ENCODE measurements at places on chromosomes 3 and 15. TPM values are rescaled to one million over a fixed set of nuclear protein-coding genes. Genes with fewer than 3 reads are reported as not detected.

- DNase-seq: no peak
These were observed 266.5 kb downstream of the ADAMTS17 start for GRCh38 chr15:100075229-100075628.

BCHE gene
- total RNA-seq: not detected

DNA sequence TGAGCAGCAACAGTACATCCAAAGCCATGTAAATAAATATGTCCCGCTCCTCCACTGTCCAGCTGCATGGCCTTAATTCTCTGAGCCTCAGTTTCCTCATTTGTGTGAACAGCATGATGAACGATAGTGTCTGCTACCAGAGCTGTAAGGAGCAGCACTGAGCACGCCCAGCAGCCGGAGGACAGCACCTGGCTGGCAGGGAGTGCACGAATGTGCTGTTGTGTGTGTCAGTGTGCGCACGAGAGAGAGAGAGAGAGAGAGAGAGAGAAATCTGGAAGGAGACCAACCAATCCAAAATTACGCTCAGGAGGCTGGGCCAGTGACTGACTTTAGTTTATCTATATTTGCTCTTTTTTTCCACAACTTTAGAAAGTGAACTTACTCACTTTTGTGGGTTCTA, 26.6 kb upstream of the PLXNA1 start:
- no peak for DNase-seq

SERINC4 gene
- 0.17 TPM for total RNA-seq

ZNF710 gene
- 15.4 TPM for total RNA-seq

ISLR2 gene
- not detected for total RNA-seq

- no peak for DNase-seq
These were observed 59.7 kb downstream of the LSM3 start for GRCh38 chr3:14238356-14238755.

DNA sequence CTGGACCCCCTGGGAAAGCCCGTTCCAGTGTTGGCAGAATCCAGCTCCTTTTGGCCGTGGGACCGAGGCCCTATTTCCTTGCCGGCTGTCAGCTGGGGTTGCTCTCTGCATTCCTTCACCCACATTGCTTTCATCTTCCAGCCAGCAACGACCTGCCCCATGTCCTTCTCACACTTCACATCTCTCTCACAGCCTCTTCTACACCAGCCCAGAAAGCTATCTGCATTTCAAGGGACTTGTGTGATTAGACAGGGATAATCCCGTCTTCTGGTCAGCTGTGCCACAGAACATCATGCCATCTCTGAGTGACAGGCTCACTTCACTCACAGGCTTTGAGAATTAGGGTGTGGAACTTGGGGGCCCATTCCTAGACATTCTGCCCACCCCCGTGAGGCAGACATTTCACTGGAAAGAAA, 16.4 kb downstream of the EFCC1 start:
- DNase-seq: no peak

DNA sequence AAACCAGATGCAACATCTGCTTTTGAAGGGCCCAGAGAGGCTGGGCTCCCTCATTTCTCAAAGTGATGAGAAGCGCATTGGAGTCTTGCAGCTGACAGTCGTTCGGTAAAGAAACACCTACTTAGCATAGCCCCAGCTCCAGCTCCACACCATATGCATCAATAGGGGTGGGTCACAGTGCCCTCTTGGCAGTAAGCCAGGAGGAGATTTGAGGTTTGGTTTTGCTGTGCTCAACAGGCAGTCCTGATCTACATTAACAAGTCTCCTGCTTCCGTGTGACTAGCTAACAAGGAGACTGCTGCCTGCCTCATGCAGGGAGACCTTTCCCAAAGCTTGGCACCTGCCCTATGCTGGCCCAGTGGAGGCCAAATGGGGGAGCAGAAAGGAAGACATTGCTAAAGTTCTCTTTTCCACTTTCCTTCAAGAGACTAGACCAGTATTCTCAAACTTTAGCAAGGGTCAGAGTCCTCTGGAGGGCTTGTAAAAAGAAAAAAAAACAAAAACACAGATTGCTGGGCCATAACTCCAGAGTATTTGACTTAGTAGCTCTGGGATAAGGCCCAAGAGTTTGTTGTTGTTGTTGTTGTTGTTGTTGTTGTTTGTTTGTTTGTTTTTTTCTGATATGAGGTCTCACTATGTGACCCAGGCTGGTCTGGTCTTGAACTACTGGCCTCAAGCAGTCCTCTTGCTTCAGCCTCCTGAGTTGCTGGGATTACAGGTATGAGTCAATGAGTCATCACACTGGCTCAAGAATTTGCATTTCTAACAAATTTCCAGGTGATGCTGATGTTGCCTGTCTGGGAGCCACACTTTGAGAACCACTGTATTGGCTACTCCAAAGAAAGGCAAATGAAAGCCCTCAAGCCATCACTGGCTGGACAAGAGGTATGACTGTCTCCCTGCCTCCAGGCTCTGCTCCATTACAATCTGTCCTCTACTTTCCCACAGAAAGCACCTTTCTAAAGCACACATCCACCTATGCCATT, 294.9 kb downstream of the RORA start:
- DNase-seq: no peak

LRRC31 gene
- total RNA-seq: not detected

CGGBP1 gene
- 111 TPM for total RNA-seq

- no peak for DNase-seq
These were observed 255.9 kb upstream of the CMC1 start for GRCh38 chr3:27985369-27986035.

CCDC39 gene
- total RNA-seq: not detected

DNA sequence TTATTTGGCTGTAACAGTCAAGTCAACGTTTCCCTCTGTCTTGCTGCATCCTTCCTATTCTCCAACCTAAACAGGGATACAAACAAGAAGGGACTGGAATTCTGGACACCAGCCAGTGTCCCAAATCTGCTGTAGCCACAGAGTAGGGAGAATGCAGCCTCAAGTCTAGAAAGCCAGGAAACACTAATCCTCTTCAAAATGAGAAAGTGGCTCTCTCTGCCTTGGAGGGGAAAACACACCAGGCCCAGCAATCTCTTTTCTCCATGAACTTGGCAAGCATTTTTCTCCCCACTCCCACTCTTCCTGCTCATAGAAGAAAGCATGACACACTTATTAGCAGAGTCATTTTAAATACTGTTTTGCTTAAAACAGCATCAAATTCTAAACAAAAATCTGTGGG, 781.7 kb downstream of the SQOR start:
- no peak for DNase-seq

EFCC1 gene
- total RNA-seq: 0.23 TPM

CCR2 gene
- 53.0 TPM for total RNA-seq

GMPS gene
- 84.0 TPM for total RNA-seq

GRCh38 chr3:67657192-67657591, 2.8 kb upstream of the SUCLG2 start:
- DNase-seq: no peak

MAP3K13 gene
- 12.5 TPM for total RNA-seq

ST8SIA2 gene
- not detected for total RNA-seq

DNA sequence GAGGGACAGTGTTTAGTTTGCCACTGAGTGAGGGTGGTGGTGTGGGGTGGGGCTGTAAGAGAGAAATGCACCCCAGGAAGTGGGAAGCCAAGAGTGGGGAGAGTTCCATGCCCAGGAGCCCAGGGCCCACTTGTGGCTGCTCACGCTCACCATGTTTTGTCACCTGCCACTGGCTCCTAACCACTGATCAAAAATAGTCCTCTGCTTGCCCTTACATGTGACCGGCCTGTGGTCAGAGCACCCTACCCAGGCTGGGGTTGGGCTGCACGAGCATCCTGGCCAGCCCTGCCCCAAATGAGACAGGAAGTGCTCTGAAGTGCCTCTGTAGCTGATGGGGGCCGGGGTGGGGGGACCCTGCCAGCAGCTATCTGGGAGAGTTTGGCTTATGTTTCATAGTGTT, 216.3 kb downstream of the RPLP1 start:
- DNase-seq: peak; percentile 70

DNA sequence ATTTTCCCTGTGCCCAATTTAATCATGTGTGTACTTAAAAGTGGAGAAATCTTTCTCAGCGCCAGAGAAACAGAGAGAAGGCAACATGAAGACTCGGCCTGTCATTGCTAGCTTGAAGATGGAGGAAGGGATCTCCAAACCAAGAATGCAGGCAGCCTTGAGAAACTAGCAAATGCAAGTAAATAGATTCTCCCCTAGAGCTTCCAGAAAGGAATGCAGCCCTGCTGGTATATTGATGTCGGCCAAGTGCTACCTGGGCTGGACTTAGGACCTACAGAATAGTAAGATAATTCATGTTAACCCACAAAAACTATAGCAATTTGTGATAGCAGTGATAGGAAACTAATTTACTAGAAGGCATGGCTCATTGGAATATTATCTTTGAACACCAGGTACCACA, 150.9 kb upstream of the ABI3BP start:
- DNase-seq: no peak

DNA sequence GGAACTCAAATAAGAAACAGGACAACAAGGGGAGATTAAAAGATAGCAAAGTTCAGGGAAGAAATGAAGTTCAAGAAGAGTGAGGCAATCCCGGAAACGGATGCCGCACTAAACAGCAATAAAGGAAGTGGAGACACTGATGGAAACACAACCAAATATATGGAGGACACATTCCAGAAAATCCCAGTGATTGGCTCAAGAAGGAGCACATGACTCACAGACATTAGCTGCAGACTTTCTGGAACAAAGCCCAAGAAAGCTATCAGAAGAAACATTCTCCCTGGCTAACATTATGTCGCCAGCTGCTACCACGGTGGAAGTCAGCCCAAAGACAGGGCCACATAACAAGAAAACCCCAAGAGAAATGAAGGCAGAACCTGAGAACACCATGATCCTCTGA, 18.1 kb upstream of the VGLL4 start:
- no peak for DNase-seq

STAC gene
- total RNA-seq: not detected

DNA sequence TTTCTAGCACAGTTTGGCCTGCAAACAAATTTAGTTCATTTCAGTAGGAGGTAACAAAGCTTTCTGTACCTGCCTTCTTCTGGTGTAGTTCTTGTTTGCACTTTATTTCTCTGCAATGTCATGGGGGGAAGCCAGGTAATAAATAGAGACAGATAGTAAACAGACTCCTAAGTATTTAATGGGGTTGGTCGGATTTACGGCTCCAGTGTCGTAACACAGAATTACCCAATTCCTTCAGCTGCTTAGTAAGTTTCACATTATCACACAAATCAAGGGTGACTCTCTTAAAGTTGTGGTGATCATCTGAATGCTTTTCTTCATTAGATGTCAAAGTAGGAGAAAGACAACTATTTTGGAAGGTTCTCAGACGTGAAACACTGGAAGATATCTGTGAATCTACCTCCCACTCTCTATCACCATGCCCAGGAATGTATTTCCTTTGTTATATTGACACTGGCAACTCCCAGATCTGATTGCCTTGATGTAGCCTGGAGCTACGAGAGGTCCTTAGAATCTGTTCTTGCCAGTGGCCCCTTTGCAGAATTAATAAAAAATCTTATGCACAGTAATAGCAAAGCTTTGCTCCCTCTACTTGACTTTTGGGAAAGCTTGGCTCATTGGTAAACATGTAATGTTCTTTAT, 25.0 kb upstream of the TMC3 start:
- no peak for DNase-seq

DNA sequence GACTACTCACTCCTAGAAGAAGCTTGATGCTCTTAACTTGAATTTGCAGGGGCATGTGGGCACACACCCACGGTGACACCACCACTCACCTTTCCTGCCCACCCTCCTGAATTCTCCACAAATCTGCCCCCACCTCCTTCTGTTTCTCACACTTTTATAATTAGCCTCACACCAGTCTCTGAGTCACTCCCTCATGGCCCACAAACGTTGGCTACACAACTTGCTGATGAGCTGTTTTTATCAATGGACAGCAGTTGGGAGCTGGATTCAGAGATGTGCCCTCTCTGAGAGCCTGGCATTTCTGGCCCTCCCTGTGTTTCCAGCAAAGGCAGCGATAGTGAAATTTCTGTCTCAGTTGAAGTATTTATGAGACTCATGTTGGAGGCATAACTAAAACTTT, 1.3 kb downstream of the COLQ start:
- DNase-seq: no peak

- peak; percentile 57 for DNase-seq
These were observed 8.5 kb downstream of the ITPKA start for GRCh38 chr15:41501931-41502794.

DNA sequence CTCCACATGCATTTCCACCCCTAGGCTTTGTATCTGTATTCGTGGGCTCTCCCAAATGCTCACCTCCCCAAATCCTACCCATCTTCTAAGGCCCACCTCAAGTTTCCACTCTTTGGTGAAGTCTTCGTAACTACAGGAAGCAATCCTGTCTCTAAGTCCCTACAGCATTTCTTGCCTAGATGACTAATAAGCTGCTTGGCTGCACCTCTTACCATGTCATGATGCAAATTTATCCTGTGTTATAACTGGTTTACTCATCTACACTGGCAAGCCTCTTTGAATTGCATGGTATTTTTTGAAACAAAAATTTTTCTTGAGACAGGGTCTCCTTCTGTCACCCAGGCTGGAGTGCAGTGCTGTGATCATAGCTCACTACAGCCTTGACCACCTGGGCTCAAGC, 73.3 kb downstream of the SETMAR start:
- DNase-seq: no peak

DNA sequence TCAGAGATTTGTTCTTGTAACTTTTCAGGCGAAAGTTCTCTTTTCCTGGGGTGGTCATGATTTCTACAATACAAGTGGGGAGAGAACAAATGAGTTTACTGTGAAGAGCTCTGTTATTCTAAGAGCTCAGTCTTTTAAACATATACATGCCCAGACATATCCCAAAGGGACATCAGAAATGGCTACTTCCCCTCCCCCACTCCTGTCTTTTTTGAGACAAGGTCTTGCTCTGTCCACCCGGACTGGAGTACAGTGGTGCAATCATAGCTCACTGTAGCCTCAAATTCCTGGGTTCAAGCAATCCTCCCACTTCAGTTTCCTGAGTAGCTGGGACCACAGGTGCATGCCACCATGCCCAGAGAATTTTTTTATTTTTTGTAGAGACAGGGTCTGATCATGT, 18.2 kb downstream of the KPNA1 start:
- no peak for DNase-seq

IMPG2 gene
- total RNA-seq: 0.42 TPM

GRCh38 chr3:10778492-10779292, 37.3 kb upstream of the SLC6A11 start:
- no peak for DNase-seq

SUCNR1 gene
- total RNA-seq: 0.08 TPM

RBMS3 gene
- total RNA-seq: 0.74 TPM

GRCh38 chr3:155872904-155873646, 2.6 kb downstream of the GMPS start:
- DNase-seq: no peak

DNA sequence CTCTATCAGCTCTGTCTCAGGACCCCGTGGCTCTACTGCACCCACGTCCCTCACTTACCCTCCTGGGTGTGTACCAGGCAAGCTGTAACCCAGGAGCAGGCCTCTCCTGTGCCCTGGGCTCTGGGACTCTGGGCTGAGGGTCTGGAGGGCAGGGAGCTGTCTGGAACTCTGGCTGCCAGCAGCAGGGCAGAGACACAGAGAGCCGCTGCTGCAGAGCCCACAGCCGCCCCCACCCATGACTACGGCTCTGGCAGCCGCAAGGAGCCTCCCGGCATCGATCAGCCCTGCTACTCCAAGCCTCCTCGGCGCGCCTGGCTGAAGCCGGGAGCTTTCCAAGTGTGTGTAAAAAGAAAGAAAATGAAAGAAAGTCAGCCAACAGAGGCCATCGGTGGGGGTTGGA, 103.7 kb upstream of the ATP2B2 start:
- no peak for DNase-seq

SLC22A14 gene
- 0.22 TPM for total RNA-seq

Measured in activated naive CD8-positive, alpha-beta T cell treated with anti-CD3 and anti-CD28 coated beads, Interleukin-2, amount 10 ng/mL, durations not matched to agents 7 days and 5 days (primary cell).